ENCODE measurements at places on chromosomes 2 and 18.

DNA sequence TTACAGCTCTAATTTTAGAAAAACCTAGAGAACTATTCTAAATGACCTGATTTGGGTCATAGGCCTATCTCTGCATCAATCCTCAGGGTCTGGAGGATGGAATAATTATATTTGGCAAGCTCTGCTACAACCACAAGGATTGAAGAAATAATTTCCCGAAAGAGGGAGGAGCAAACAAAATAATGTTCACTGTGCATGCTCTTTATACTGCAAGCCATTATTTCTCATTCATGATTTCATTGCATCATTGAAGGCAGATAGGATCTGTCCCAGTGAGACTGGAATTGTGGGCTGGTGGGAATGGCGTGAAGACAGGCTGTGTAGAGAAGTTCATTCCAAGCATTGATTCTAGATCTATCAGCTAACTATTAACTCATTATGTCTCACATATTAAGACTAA, 12.7 kb upstream of the MAPRE2 start:
- no peak for DNase-seq

DNA sequence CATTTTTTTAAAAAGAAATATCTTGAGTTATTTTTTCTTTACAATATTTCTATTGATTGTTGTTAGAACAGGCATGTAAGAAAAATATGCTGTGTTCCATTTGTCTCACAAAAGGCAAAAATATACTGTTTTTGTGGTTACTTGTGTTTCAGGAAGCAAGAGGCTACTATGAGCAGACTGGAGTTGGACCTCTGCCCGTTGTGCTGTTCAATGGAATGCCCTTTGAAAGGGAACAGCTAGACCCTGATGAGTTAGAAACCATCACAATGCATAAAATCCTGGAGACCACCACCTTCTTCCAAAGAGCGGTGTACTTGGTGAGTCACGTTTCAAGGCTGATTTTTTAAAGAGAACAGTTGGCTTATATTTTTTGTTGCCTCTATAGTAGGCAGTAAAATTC, 54.7 kb downstream of the UGGT1 start:
- DNase-seq, result no peak

DNA sequence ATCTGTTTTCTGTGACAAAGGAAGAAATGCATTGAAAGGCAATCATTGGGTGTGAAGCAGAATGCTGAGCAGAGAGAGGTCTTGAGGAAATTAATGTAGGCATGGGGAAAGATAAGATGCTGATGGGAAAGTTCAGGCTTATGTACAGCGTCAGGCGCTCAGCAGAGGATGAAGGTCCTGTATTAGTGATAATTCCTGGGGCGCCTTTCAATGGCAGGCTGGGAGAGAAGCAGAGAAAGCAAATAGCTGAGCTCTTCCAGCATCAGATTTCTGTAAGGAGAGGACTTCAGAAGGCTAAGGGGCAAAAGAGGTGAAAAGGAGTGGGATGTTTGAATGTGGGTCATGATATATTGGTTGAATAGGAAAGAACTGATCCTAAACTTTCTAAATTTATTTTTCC, 129.8 kb downstream of the HNMT start:
- no peak for DNase-seq

- no peak for DNase-seq
Measured at GRCh38 chr2:133968446-133968845, 285.4 kb upstream of the MGAT5 start.

GRCh38 chr2:233240897-233241296, 10.6 kb upstream of the ATG16L1 start:
- DNase-seq, result no peak

- no peak for DNase-seq
Measured at GRCh38 chr2:171491292-171491691, 31.0 kb upstream of the CYBRD1 start.
